G401 (cell line): ENCODE measurements at places on chromosomes 1 and 21. TPM values are rescaled to one million over a fixed set of nuclear protein-coding genes. Genes with fewer than 3 reads are reported as not detected.

Gene ZBTB21
- total RNA-seq: 5.5 and 22.0 TPM in 2 replicates

Gene SELP
- total RNA-seq: not detected in 2 replicates

Gene TMEM82
- total RNA-seq: not detected in 2 replicates

Gene FBXO42
- 19.7 and 28.2 TPM in 2 replicates for total RNA-seq

Gene TMEM269
- total RNA-seq: 0.80 TPM in 1 of 2 replicates, not detected in the other

Gene DEPDC1
- 30.0 and 62.9 TPM in 2 replicates for total RNA-seq

Gene FAM43B
- 0.31 and 1.4 TPM in 2 replicates for total RNA-seq

Gene TGFBR3
- total RNA-seq: 30.2 and 33.6 TPM in 2 replicates

Gene TTLL10
- not detected in 2 replicates for total RNA-seq

Gene CBS
- 54.7 and 71.5 TPM in 2 replicates for total RNA-seq

Gene ORC1
- 23.9 and 37.5 TPM in 2 replicates for total RNA-seq

Gene ALX3
- not detected in 2 replicates for total RNA-seq

Gene FCAMR
- total RNA-seq: not detected in 2 replicates

Gene C1orf105
- not detected in 2 replicates for total RNA-seq

Gene KCNN3
- under 0.01 and 0.64 TPM in 2 replicates for total RNA-seq

Gene TAS1R1
- not detected in 2 replicates for total RNA-seq

Gene SKI
- total RNA-seq: 5.8 and 15.2 TPM in 2 replicates

Gene CADM3
- total RNA-seq: not detected in 2 replicates

Gene DUSP23
- 35.0 and 59.7 TPM in 2 replicates for total RNA-seq
